ENCODE measurements at places on chromosomes 6 and 20.

- no peak for DNase-seq
Measured at GRCh38 chr20:22475662-22476061, 108.7 kb downstream of the FOXA2 start.

DNA sequence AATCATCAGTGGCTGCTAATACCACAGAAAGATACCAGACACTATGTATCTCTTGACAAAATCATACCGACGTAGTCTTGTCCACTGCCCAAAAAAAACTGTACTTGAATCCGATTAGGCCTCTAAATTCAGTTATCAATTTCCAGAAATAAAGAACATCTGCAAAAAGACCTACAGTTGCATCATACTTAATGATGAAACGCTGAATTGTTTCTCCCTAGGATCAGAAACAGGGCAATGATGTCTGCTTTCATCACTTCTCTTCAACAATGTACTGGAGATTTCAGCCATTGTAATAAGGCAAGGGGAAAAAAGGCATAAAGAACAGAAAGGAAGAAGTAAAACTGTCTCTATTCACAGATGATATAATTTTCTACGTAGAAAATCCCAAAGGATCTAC lies 152.0 kb downstream of the TASP1 start:
- DNase-seq, result peak; percentile 10

- DNase-seq, result no peak
Measured at GRCh38 chr6:156662025-156662445, 115.1 kb upstream of the ARID1B start.

DNA sequence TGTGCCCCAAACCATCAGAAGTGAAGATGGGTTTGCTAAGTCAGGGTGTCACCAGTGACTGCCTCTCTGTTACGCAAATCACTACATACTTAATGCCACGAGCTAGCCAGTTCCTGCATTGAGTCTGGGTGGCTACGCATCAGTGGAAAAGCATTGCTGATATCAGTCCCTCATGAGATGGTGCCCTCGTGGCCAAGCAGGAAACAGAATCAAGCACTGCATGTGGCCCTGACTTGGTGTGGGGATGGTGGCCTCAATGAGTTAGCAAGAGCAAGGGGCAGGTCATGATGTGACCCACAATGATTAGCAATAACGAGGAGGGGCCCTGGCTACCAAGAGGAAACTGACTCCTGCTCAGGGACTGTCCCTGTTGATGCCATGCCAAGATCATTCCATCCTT lies 51.6 kb upstream of the FNDC1 start:
- DNase-seq, result no peak

DNA sequence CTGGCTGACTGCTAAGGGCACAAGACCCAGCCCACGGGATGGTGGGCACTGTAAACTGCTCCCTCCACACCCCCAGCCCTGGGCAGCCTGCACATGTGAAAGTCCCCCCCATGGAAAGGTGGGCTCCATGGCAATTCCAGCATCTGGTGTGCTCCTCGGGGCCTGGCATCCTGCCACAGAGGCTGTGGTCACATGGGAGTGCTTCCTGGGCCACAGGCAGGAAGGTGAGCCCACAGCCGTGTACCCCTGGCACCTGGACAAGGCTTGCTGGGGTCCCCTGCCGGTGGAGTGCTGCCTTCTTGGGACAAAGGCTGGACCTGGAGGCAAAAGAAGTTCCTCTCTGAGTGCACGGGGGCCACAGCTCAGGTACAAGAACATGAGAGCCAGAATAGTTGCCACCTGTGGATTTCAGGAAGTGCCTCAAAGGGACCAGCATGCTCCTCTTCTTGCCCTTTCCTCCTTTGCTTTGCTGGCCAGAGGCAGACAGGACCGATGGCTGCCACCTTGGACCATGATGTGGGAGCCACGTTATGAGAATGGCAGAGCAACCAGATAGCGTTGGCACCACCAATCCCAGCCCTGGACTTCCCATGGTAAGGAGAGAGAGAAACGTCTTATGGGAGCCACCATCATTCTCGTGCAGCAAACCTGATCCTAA lies 120.2 kb upstream of the MLN start:
- no peak for DNase-seq

GRCh38 chr20:49862607-49863200 lies 50.1 kb downstream of the SLC9A8 start:
- DNase-seq, result no peak

- no peak for DNase-seq
Measured at GRCh38 chr6:145075425-145075824, 659.9 kb downstream of the EPM2A start.

- DNase-seq, result no peak
Measured at GRCh38 chr6:26124781-26125685, 37.8 kb downstream of the HFE start.

DNA sequence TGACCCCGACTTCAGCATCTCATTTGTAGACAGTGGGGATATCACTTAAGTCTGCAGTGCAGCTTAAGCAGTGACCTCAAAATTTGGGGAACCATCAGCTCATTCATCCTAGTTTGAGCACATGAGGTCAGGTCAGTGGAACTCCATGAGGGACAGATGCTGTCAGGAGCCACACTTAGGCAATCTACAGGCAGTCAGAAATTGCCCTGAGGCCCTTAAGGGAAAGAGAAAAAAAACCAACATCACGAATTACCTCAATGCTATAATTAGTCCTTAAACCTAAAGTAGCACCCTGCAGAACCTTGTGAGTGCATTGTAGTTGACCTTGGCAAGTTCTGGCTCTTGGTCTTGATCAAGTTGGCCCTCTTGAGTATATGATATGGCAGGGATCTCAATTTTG lies 21.1 kb downstream of the TMEM74B start:
- DNase-seq, result no peak

GRCh38 chr20:61049684-61050083 lies 202.4 kb upstream of the CDH4 start:
- DNase-seq, result no peak

DNA sequence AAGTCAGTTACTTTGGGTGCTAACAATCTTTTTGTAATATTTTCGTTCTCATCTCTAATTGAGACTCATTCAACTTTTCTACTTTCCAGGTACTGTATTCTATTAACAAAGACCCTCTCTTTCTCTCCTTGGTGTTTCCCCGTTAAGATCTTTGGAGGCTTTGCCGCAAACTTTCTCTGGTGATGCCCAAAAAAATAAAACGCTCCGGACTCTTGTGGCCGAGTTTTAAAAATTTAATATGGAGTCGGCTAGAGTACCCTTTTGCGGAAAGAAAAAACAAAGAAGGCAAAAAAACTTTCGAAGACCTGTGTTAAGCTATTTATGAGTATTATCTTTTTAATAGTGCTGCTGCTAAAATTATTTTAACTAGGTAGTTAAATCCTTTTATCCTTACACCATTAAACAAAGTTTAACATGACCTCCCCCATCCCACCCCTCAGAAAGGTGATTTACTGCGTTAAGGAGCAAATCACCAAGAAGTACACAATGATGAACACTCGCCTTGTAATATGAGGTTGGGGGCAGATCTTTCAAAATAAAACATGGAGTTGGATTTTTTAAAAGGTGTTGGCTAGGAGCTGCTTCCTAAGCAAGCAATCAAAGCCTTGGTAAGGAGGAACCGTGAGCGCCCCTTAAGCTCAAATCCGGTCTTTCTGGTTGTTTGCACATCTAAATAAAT lies 10.0 kb downstream of the SIM1 start:
- no peak for DNase-seq

DNA sequence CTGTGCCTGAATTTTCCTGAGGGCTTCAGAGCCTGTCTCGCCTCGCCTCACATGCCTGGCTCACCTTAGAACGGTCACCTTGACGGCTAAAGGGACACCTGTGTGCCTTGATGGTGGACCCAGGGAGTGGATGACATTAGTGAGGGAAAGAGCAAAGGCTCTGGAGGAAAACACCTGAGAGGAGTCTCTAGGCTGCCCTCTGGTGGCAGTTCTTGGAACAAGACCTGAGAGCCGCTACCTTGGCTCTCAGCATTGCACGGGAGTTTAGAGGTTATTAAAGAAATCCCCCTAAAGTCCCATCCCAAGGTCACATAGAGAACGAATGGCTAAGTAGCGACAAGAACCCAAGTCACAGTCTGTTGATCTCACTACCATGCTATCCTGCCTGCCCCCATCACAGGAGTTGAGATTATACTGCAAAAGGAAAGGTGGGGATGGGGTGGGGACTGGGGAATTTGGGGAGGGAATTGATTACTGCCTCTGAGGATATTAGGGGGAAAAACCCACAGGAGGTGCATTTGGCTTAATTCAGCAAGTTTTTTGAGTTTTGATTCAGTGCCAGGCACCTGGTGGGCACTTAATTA lies 7.9 kb upstream of the CDSN start:
- DNase-seq, result peak; percentile 28

DNA sequence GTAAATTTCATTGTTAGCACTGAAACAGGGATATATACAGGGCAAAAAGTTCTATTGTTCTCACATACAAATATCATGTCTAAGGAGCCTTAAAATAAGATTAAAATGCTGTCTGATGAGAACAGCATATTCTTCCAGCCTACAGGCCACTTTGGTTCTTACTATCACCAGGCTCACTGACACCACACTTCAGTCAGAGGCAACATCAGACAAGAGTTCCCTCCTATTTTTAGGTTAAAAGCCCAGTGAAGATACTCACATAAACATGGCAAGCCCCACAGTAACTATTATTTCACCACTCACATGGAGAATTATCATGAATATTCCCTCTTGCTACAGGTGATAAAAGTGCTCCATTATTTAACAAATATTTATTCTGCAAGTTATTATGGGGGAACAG lies 175.8 kb downstream of the ISM1 start:
- no peak for DNase-seq

GRCh38 chr6:23368557-23368956 lies 757.5 kb upstream of the NRSN1 start:
- DNase-seq, result no peak

DNA sequence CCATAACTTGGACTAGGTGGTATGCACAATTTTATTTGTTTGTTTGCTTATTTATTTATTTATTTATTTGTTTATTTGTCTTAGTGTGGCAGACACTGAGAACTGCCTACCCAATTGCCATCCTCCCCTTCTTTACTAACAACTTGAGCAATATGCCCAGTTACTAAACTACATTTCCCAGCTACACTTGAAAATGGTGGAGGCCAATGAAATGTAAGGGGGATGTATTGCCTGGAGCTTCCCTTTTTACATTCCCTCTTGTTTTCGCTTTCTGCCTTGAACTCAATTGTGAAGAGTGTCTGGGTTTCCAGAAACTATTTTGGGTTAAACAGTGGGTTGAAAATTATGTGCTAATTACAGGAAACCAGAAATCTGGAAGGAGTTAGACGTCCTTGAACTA lies 152.7 kb upstream of the FKBP1C start:
- no peak for DNase-seq

DNA sequence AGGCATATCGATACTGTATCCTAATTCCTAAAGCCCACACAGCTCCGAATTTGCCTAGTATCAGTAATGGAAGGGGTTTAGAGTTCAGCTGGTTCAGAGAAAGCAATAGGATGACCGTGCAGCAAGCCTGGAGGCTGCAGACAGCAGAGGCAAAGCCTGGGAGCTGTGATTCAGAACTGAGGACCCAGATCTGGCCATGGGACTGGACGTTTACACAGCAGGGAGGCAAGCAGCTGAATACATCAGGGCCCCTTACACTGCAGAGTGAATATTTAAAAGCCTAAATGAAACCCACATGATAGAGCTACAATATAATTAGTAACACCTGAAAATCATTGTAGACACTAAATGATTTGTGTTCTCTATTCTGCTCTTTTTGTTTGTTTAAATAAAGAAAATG lies 38.0 kb downstream of the ELOVL2 start:
- DNase-seq, result peak; percentile 26

GRCh38 chr6:140537834-140538705 lies 1163.6 kb upstream of the CITED2 start:
- DNase-seq, result peak; percentile 100

DNA sequence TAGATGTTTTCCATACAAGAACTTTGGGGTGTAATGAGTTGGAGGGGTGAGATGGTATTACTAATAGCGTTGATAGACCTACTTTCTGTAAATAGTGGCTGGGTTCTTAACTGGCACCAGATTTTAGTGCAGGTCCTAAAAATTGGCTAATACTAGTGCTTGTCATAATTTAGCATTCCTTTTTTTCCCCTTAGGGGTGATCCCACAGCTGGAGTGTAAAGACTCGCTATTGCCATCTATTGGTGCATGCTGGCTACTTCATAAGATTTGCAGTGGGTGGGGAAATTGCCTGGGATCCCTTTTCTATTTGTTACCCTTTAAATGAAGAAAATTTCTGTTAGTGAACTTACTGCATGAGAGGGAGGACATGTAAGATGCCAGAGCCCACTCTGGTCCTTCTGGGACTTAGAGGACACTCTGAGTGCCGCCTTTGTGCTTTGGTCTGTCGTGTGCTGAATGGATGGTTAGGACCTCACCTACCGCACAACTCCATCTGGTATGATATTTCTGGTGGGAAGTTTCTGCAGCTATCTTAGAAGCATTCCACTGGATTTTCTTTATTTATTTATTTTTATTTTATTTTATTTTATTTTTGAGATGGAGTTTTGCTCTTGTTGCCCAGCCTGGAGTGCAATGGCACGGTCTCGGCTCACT lies 195.5 kb downstream of the JARID2 start:
- DNase-seq, result peak; percentile 69

GRCh38 chr20:52291109-52291508 lies 99.5 kb upstream of the ZFP64 start:
- no peak for DNase-seq

GRCh38 chr6:156884306-156884705 lies 107.1 kb downstream of the ARID1B start:
- DNase-seq, result no peak

GRCh38 chr20:44079291-44079690 lies 107.7 kb downstream of the JPH2 start:
- peak; percentile 57 for DNase-seq

GRCh38 chr20:25227317-25227831 lies 20.5 kb upstream of the PYGB start:
- peak; percentile 74 for DNase-seq

GRCh38 chr6:3220366-3220765 lies 7.1 kb downstream of the TUBB2B start:
- DNase-seq, result no peak

DNA sequence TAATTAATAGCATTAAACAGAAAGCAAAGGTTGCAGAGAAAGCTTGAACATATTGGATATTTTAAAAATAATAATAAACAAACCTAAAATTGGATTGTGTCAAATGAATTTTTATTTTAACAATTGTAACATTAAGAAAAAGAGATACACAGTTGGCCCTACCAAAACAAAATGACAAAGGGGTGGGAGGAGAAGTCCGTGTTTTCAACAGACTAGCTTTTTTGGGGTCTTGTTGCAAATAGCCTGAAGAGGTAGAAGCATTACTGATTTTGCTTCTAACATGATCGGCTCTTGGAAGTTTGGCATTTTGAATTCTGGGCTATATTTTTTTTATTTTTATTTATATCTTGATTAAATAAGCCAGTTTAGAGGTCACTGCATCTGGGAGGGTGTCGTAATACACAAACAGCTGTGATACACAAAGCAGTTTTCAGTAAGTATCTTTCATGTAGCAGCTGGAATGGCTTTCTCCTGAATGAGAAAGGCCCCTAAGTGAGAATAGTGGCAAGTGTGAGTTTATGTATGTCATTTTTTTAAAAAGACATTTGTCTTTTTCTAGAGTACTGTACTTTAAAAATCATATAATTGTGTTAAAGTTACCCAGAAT lies 85.5 kb upstream of the ZNF217 start:
- DNase-seq, result peak; percentile 32

GRCh38 chr20:95215-95614 lies 7.7 kb downstream of the DEFB125 start:
- no peak for DNase-seq
